ENCODE measurements at places on chromosomes 3 and 15. TPM values are rescaled to one million over a fixed set of nuclear protein-coding genes. Genes with fewer than 3 reads are reported as not detected.

GRCh38 chr3:70064194-70064779 lies 64.8 kb downstream of the SAMMSON start:
- peak; percentile 41 for DNase-seq

C2CD4A gene
- total RNA-seq = not detected

GRCh38 chr3:23751212-23751723 lies 54.5 kb upstream of the UBE2E1 start:
- DNase-seq = no peak

KCNH8 gene
- not detected for total RNA-seq

- no peak for DNase-seq
Observed at GRCh38 chr3:43757666-43758321, 67.1 kb downstream of the ABHD5 start.

ACY1 gene
- 44.5 TPM for total RNA-seq

GRCh38 chr3:156649681-156650080 lies 24.7 kb upstream of the TIPARP start:
- no peak for DNase-seq

GRCh38 chr15:77596821-77597803 lies 35.6 kb downstream of the LINGO1 start:
- DNase-seq = no peak

- DNase-seq = peak; percentile 42
Observed at GRCh38 chr15:25439369-25439836, 579 bp upstream of the UBE3A start.
